ENCODE measurements at places on chromosomes 6 and 20.

GRCh38 chr6:108361312-108361932 lies 66.6 kb downstream of the AFG1L start:
- no peak for DNase-seq

DNA sequence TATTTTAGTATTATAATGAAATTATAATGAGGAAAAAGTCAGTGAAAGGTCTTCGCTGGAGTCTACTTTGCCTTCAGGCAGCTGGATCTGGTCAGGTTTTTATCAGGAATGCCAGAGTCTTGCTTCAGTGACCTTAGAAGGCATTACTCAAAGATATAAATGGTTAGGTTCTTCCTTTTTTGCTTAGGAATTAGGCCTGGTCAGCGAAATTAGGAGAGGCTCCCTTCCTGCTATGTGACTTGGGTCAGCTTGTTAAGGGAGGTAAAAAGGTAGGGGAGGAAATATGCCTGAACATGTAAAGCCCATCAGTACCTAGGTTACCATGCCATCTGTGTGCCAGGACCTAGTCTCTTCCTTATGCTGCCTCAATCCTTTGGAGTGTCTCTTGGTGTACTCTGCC lies 115.1 kb downstream of the OTOR start:
- DNase-seq: no peak

DNA sequence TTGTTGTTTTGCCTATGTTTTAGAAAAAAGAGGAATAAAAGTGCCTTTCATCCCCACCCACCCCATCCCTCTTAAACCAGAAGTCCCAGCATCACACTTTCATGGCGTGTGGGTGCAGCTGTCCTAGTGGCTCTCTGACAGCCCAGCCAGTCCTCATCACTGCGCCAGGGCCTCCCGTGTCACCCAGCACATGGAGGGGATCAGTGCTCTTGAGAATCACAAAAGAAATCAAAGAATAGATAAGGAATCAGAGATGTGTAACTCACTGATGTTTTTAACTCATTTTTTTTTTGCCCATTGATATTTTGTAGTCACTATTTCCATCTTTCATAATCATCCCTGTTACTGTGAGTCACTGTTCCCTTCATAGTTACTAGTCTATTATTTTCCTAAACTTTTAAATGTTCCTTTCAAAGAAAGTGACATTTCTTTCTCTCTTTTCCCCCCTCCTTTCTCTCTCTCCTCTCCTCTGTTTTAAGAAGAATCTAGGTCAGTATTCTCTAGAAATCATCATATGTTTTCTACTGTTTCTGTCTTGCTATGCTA lies 78.6 kb downstream of the AIG1 start:
- DNase-seq: no peak

DNA sequence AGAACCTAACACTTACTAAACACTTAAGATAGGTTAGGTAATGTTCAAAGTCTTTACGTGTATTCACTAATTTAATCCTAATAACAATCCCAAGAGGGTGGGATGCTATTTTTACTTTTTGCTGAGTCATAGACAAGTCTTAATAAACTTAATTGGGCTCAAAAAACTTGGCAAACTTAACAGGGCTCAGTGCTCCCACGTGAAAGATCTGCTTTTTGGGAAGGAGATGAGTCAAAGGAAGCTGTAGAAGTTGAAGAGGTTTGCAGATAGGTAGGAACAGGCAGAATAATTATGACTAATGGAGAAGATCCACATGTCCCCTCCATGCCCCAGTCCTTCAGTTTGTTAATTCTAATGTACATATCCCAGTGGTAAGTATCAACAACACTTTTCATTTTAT lies 44.5 kb upstream of the STMND1 start:
- no peak for DNase-seq

DNA sequence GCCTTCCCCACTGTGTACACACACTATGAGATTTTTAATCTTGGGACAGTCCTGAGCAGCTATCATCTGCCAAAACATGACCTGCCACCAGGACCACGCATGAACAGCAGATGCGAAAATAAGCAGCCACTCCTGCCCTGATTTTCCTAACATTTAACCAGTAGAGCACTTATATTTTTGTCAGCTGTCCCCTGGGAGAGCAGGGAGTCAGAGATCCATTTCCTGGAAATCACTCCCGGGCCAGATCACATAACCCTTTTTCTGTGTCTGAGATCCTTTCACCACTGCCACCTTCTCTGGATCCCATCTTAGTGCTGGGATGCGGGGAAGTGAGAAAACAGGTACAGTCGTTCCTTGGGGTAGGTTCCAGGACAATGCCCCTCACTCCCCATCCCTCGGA lies 5.7 kb downstream of the SDCBP2 start:
- no peak for DNase-seq

DNA sequence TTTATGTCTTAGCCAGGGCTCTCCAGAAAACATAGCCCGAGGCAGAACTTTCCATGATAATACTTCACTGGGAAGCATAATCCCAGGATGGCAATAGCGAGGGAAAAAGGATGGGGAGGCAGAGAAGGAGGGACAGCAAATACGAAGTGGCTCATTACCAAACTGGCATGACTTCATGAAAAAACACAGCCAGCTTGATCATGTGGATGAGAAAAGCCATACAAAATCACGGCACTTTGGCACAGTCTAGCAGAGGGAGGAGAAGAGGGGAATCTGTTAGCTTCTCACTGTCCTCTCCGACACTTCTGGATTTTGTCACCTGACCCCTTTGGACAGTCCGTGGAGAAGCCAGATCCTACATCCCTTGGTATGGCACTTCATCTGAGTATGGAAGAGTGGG lies 212.5 kb upstream of the GRIK2 start:
- DNase-seq: no peak

DNA sequence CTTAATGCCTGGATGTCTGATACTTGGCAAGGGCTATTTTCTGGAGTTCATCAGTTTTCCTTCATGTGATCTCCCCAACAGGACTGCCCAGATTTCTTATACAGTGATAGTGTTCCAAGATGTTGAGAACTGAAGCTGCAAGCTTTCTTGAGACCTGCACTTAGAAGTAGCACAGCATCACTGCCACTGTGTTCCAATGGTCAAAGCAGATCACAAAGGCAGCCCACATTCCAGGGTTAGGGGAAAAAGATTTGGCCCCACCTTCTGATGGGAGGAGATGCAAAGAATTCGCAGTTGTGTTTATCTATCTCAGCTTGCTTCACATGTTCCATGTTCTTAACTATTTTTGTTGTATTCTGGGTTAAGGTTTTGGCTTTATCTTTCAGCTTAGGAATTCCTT lies 78.2 kb downstream of the GPX5 start:
- DNase-seq: peak; percentile 49

Data from GM23338 (cell line).